WTC11 (cell line): ENCODE measurements at places on chromosomes 12 and 14. TPM values are rescaled to one million over a fixed set of nuclear protein-coding genes. Genes with fewer than 3 reads are reported as not detected.

TMEM106C gene
- 48.3 to 50.8 TPM (median 49.1 TPM) in 3 replicates for total RNA-seq

TPH2 gene
- 0.55 to 0.83 TPM (median 0.64 TPM) in 3 replicates for total RNA-seq

PTGER2 gene
- total RNA-seq, result 0.92 to 1.2 TPM (median 0.99 TPM) in 3 replicates

GRCh38 chr14:69760810-69761209 lies 6.1 kb upstream of the SRSF5 start:
- no peak overlapping the region for H3K27ac ChIP-seq
- DNase-seq, result no peak
- peaks cover 2% of the 10 kb centered on the region; the same call in 1 of the 2 replicates for H3K4me1 ChIP-seq
- no peak overlapping the region for H3K4me3 ChIP-seq
- no peaks in the 10 kb centered on the region for H3K36me3 ChIP-seq

GRCh38 chr14:69561893-69562292 lies 12.8 kb downstream of the CCDC177 start:
- H3K4me1 ChIP-seq, result peaks cover 30% of the 10 kb centered on the region
- H3K27me3 ChIP-seq, result peaks cover 2% of the 10 kb centered on the region
- H3K27ac ChIP-seq, result peak overlapping the region; percentile 78
- H3K4me3 ChIP-seq, result no peak overlapping the region
- no peaks in the 10 kb centered on the region for H3K36me3 ChIP-seq

GRCh38 chr14:22973217-22974032 lies 8.9 kb downstream of the AJUBA start:
- H3K27me3 ChIP-seq, result no peaks in the 10 kb centered on the region
- H3K36me3 ChIP-seq, result peaks cover 64% of the 10 kb centered on the region
- DNase-seq, result peak; percentile 50
- H3K4me3 ChIP-seq, result no peak overlapping the region

DNA sequence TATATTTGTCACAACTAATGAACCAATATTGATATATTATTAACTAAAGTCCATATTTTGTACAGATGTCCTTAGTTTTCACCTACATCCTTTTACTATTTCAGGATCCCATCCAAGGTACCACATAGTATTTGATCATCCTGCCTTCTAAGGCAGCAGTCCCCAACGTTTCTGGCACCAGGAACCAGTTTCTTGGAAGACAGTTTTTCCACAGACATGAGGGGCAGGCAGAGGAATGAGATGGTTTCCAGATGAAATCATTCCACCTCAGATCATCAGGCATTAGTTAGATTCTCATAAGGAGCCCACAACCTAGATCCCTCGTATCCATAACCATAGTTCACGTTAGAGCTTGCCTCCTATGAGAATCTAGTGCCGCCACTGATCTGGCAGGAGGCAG lies 82.8 kb upstream of the BCL2L14 start:
- no peak overlapping the region for H3K27ac ChIP-seq
- no peaks in the 10 kb centered on the region for H3K4me1 ChIP-seq
- DNase-seq, result no peak
- H3K36me3 ChIP-seq, result no peaks in the 10 kb centered on the region
